ENCODE measurements at places on chromosomes 3 and 15. TPM values are rescaled to one million over a fixed set of nuclear protein-coding genes. Genes with fewer than 3 reads are reported as not detected.
A peak's percentile ranks its signal among the peaks of the same experiment; 100 is the strongest.

GRCh38 chr15:74207652-74208440, 5.3 kb upstream of the STRA6 start:
- no peak overlapping the region for H3K4me3 ChIP-seq
- peaks cover 62% of the 10 kb centered on the region for H3K4me1 ChIP-seq
- no peaks in the 10 kb centered on the region for H3K36me3 ChIP-seq
- DNase-seq, result no peak
- peaks cover 33% of the 10 kb centered on the region for H3K27me3 ChIP-seq

The TMCO5A gene
- not detected for polyA plus RNA-seq

The CD96 gene
- polyA plus RNA-seq, result 0.09 TPM

DNA sequence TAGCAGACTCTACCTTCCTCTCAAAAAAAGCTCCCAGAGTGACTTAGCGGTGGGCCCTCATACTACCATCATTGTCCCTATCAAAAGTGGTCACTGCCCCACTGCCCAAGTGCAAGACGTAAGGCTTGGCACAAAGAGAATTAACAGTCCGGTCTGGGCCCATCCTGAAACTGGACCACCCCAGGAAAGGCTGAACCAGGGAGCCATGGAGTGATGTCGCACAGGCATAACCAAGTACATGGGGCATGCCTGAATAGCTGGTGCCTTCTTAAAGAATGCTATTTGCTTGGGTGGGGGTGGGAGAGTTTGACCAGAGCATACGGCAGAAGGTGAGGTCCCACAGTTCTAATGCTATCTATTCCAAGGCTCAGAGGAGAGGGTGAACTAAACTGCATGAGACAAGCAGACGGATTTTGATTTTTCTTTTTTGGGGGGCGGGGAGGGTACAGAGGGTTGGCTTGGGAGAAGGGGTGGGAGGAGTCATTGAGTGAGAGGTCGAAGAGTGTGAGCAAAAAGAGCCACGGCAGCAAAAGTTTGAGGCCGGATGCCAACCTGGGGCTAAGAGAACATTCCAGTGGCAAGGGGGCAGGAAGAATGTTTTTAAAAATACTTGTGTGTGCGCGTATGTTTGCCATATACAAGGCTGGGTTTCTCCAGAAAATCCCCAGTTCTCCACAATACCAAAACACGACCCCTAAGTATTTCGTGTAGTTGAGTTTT, 50.2 kb downstream of the FAM174B start:
- no peaks in the 10 kb centered on the region for H3K4me1 ChIP-seq
- H3K27me3 ChIP-seq, result no peaks in the 10 kb centered on the region
- no peak overlapping the region for H3K4me3 ChIP-seq
- no peak overlapping the region for H3K27ac ChIP-seq
- DNase-seq, result no peak

- DNase-seq, result no peak
- H3K4me1 ChIP-seq, result no peaks in the 10 kb centered on the region
- H3K27me3 ChIP-seq, result no peaks in the 10 kb centered on the region
- no peak overlapping the region for H3K4me3 ChIP-seq
Observed at GRCh38 chr3:197718891-197719290, 17.8 kb downstream of the RUBCN start.

DNA sequence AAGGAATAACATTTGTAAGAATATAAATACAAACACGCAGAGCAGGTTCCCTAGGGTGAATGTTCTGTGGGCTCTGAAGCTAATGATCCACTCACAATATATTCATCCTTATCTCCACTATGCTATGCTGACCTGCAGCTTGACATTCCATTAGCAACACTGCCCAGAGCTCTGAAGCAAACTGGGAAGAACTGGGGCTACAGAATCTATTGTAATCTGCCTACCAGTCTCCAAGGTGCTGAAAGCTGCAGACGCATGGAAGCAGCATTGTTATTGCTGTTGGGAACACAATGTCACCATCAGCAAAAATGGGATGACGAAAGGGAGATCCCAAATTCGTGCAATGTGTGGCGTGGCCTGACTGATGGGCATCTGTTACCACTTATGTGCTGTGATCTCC, 316.7 kb upstream of the RORA start:
- no peak for DNase-seq
- H3K4me3 ChIP-seq, result no peak overlapping the region
- H3K4me1 ChIP-seq, result no peaks in the 10 kb centered on the region
- no peaks in the 10 kb centered on the region for H3K36me3 ChIP-seq
- no peak overlapping the region for H3K27ac ChIP-seq
- H3K27me3 ChIP-seq, result no peaks in the 10 kb centered on the region

GRCh38 chr3:139447486-139447885, 28.8 kb downstream of the RBP2 start:
- H3K4me3 ChIP-seq, result no peak overlapping the region
- H3K4me1 ChIP-seq, result peaks cover 2% of the 10 kb centered on the region
- H3K36me3 ChIP-seq, result no peaks in the 10 kb centered on the region
- DNase-seq, result no peak
- no peaks in the 10 kb centered on the region for H3K27me3 ChIP-seq
- H3K27ac ChIP-seq, result no peak overlapping the region

DNA sequence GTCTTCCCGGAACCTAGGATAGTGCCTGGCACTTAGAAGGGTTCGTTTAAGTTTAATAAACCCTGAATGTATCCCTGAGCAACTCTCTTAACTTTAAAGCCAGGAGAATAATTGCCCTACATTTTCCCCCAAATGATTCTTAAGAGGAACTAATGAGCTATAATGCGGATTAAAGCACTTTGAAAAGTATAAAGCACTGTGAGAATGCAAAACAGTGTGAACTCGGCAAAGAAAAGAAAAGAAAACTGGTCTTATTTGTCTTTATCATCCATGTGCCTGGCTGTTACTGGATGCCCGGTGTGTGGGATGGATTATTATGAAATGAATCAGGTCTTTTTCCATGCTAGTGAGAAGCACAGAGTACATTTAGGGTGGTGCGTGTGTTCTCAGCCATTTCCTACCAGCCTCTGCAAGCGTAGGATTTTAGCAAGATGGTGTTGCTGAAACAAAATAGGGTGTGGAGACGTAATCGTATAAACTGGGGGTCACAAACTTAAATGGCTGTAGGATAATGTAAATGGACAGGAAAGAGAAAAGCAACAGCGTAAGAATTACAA, 983 bp downstream of the KBTBD12 start:
- H3K36me3 ChIP-seq, result peaks cover 6% of the 10 kb centered on the region
- H3K4me3 ChIP-seq, result peak overlapping the region; percentile 57
- DNase-seq, result no peak
- H3K27me3 ChIP-seq, result peaks cover 58% of the 10 kb centered on the region
- H3K4me1 ChIP-seq, result no peaks in the 10 kb centered on the region
- no peak overlapping the region for H3K27ac ChIP-seq

The GCSAM gene
- polyA plus RNA-seq, result 0.73 TPM

- H3K27me3 ChIP-seq, result no peaks in the 10 kb centered on the region
- H3K4me1 ChIP-seq, result peaks cover 7% of the 10 kb centered on the region
- H3K36me3 ChIP-seq, result no peaks in the 10 kb centered on the region
- H3K4me3 ChIP-seq, result no peak overlapping the region
Observed at GRCh38 chr3:38001456-38002081, 11.0 kb downstream of the VILL start.

GRCh38 chr3:127615631-127616305, 13.2 kb upstream of the PODXL2 start:
- H3K27me3 ChIP-seq, result no peaks in the 10 kb centered on the region
- H3K27ac ChIP-seq, result no peak overlapping the region
- H3K4me3 ChIP-seq, result no peak overlapping the region
- peaks cover 68% of the 10 kb centered on the region for H3K36me3 ChIP-seq
- H3K4me1 ChIP-seq, result no peaks in the 10 kb centered on the region
- no peak for DNase-seq

The GRAMD1C gene
- 3.6 TPM for polyA plus RNA-seq

The DNASE1L3 gene
- not detected for polyA plus RNA-seq

The TTLL13 gene
- not detected for polyA plus RNA-seq

DNA sequence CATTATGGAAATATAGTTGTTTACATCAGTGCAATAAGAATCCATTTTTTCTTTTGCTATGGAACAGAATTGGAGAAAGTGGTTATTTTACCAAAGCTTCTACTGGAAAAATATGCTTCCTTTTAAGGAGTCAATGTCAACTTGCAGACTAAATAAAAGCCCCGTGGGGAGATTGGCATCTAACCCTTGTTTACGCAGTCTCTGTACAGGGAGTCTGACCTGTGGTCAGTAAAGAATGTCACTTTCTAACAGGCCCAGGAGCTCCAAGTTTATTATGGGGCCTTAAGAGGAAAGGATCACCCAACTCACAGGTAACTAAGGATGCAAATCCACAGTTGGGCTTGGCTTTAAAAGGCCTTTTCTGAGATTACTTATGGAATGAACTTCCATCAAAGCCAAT, 1751.2 kb downstream of the SI start:
- H3K36me3 ChIP-seq, result 0 out of 2 replicates have a peak, but pooled peaks cover 10% of the 10 kb centered on the region
- DNase-seq, result no peak

The CHRNA5 gene
- 23.3 TPM for polyA plus RNA-seq

GRCh38 chr15:92803852-92804609, 96.1 kb upstream of the CHD2 start:
- H3K27ac ChIP-seq, result no peak overlapping the region
- DNase-seq, result no peak
- peaks cover 7% of the 10 kb centered on the region for H3K4me1 ChIP-seq
- H3K4me3 ChIP-seq, result no peak overlapping the region
- H3K36me3 ChIP-seq, result no peaks in the 10 kb centered on the region
- H3K27me3 ChIP-seq, result no peaks in the 10 kb centered on the region

The KBTBD8 gene
- polyA plus RNA-seq, result 3.5 TPM

DNA sequence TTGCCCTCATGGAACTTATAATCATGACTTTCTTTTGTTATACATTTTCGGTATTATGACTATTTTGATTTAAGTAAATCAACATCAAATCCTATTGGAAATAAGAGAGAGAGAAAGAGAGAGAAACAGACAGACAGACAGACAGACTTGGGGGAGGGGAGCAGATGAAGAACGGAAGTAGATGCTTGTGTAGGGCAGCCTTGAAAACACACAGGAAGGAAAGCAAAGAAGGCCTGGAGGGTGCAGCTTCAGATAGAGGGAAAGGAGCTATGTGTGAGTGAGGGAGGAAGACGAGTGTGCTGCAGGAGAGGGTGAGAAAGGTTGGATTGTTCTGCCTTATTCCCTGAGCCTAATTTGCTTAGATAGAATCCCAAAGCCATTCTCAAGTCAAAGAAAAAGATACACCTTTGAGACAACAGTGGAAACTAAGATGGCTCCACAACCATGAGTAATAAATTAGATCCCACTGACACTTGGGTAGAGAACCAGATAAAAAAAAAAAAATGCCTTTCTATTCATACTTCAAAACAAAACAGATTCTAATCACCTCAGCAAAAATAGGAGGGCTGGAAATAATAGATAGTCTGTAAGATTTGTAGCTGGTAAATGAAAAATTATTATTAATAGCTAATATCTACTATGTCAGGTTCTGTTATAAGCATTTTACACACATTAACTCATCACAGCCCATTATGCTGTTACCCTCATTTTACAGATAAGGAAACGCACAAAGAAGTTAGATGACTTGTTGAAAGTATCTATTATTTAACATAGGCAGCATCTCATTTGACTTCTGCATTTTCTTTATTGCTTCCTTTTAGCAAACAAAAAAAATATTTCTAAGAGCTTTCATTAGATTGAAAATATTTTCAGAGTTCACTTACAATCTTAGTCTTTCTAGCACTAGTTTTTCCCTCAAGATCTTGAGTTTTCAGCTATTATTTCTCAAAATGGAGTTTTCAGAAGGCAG, 214.1 kb downstream of the TNIK start:
- no peaks in the 10 kb centered on the region for H3K36me3 ChIP-seq
- H3K4me1 ChIP-seq, result no peaks in the 10 kb centered on the region
- H3K27ac ChIP-seq, result no peak overlapping the region
- H3K27me3 ChIP-seq, result no peaks in the 10 kb centered on the region

All from GM23338 (cell line).